ENCODE measurements at places on chromosomes 2 and 18.

GRCh38 chr2:69535817-69536241 lies 98.6 kb upstream of the NFU1 start:
- DNase-seq, result no peak

- no peak for DNase-seq
Measured at GRCh38 chr2:189633392-189633811, 27.9 kb upstream of the ASNSD1 start.

- DNase-seq, result peak; percentile 18
Measured at GRCh38 chr2:133026536-133027177, 356.7 kb upstream of the LYPD1 start.

DNA sequence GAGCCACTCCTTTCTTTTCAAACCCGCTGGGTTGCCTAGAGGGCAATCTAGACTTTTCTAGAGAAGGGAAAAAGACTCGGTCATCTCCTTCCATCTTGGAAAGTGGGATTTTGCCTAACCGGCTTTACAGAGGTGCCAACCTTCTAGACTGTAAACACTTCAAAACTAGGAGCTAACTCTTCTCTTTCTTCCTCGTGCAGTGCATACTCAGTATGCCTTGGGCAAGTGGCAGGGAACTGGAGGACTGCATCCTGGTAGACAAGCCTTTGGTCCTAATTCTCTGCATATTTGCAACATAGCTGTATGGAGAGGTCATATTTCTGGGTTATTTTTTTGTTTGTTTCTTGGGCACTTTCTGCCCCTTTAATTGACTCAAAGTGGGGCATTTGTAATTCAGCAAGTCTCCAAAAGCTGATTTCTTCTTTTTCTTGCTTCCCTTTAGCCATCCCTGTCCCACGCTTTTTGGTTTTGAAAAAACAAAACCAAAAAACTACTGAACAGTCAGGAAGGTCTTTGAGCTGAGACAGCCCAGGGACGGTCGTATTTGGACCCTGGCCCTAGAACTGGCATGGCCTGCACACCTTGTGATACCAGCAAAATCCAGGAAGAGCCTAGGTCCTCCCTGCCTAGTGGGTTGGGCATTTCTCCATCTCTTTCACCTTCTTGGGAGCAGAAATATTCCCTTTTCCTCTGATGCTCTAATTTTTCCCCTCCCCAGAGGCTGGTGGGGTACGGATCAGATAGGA lies 5.8 kb upstream of the GATA6 start:
- DNase-seq, result no peak

- DNase-seq, result no peak
Measured at GRCh38 chr2:127575185-127575765, 39.8 kb downstream of the MYO7B start.

DNA sequence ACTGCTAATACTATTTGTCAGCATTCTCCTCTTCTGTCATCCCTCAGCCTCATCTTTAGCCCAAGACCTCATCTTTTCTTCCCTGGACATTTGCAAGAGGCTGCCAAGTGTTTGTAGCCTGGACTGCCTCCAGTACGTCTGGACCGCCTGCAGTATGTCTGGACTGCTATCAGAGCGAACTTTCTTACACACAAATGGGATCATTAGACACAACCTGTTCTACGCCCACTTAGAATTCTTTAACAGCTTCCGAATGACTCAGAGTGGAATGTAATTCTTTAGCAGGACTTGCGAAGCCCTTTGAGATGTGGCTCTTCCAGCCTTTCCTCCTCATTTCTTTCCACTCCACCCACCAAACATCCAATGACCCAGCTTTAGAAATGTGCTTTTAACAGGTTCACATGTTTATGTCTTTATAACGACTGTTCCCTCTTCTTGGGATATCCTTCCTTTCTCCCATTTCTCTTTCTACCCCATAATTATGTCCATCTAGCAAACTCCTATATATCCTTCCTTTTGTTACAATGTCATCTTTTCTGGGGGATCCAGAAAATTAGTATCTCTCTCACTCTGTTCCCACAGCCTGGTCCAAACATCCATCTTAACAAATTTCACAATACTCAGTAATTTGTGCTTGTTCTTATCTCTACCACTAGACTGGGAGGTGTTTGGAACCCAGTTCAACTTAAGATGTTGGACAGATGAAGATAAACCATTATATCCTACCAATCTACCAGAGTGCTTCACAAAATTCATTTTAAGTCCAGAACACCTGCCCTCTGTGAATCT lies 171.3 kb upstream of the PGAP1 start:
- peak; percentile 95 for DNase-seq

DNA sequence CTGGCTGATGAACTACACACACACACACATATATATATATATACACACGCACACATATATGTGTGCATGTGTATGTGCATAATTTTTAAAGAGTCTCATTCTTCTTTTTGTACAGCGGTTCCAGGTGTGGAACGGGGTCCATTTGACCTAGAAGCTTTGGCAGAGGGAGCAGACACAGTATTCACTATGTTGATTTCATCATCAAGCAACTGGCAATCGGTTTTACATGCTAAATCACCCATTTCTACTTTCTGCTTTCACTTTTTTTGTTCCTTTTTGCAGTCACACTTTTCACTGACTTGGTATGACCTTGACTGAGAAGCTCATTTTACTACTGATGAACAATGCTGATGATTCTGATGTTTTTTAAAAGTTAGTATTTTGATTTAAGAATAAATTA lies 63.0 kb upstream of the PGAP1 start:
- no peak for DNase-seq

DNA sequence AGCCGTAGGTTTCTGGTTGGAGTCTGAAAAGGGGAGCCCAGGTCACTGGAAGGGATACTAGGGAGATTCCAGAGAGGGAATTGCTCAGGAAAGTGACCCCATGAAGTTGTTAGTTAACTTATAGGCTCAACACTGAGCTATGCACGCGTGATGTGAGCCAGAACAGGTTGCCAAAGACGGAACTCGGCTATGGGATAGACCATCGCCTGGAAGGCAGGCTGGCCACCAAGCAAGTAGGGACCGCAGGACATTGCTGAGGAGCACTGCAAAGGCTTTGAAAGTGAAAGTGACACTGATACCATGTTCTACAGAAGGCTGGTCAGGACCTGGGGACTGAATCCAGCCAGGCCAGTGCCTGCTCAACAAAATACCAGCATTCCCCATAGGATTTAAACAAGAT lies 7.3 kb downstream of the FARP2 start:
- DNase-seq, result no peak

GRCh38 chr2:158197940-158198339 lies 96.3 kb downstream of the UPP2 start:
- DNase-seq, result no peak

GRCh38 chr2:188003800-188004199 lies 287.9 kb upstream of the GULP1 start:
- DNase-seq, result no peak

- no peak for DNase-seq
Measured at GRCh38 chr2:4130651-4131050, 427.3 kb downstream of the DCDC2C start.

DNA sequence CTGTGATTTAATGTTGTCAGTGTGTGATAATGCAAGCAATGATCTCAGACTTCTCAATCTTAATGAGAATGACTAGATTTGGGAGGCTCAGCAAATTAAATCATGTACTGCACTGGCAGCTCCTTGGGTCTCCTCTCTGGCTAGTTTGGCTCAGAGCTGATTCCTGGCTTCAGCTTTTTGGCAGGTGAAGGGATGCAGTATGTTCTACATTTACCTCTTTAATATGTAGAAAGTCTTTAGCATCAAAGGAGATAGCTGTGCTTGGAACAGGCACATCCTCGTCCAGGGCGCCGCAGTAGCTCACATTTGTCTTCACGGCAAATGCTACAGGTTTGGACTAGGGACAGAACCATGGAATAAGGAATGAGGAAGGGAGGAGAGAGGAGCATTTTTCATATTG lies 52.4 kb upstream of the ARL5A start:
- DNase-seq, result no peak

- peak; percentile 1 for DNase-seq
Measured at GRCh38 chr2:169184074-169184473, 114.7 kb downstream of the DHRS9 start.

DNA sequence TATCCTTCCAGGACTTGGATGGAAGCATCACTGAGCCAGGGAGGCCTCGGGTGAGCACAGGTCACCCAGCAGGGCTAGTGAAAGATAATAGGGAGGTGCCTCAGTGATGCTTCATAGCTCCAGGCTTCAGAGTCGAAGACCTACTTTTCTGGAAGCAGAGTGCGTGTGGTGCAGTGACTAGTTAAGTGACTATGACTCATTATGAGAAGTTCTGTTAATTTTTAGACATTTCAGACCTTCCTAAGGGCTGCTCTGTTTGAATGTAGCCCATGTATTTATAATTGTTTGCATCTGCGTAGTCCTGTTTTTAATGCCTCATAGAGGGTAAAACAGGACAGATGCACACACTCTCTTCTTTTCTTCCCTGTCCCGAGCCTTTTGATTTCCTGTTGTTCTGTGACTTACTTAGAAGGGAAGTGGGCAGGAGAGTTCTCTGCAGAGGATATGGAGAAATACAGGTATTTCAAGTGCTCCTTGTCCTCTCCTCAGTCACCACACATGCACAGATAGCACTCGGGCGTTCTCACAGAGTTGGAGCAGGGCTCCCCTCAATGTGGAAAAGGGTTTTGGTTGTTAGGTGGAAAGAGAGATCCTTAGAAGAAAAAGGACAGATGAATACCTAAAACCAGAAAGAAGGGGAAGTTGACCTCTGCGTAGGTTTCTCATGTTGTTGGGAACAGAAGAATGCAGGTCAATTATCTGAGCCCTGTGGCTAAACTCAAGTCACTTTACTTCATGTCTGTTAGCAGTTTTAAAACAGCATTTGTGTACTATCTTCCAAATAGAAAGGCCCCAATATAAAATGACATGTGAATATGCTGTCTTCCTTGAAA lies 34.7 kb downstream of the RALB start:
- DNase-seq, result peak; percentile 79

GRCh38 chr2:70733646-70734180 lies 34.3 kb downstream of the ADD2 start:
- DNase-seq, result no peak

DNA sequence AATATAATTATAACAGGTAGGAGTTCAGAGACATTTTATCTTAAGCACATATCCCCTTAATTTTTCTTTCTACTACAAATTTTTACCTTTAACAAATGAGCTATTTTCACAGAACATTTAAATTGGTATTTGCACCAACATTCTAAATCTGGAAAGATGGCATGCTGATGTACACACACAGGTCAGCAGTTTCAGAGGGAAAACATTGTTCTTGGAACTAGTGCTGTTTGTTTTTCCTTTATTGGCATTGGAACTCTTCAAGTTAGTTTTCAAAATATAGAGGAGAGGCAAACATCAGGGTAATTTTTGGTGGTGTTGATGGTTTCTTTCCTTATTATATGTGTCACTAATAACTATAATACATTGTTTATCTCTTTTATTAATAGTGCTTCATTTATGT lies 155.3 kb downstream of the PHLPP1 start:
- no peak for DNase-seq

DNA sequence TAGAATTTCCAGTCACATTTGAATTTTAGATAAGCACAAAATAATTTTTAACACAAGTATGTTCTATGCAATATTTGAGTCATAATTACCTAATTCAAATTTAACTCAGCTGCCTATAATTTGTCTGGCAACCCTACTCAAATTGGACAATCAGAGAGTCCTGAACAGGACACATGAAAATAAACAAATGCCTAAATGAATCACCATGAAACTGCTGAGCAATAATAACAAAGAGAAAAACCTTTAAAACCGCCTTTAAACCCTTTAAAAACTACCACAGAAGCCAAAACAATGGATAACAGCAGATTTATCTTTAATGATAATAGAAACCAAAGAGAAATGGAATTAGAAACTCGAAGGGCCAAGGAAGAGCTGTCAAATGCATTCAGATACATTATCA lies 39.5 kb downstream of the ARL4C start:
- peak; percentile 41 for DNase-seq

- no peak for DNase-seq
Measured at GRCh38 chr2:78992807-78993517, 32.5 kb upstream of the REG3G start.

- DNase-seq, result no peak
Measured at GRCh38 chr2:208718828-208719227, 312.2 kb downstream of the PTH2R start.

- no peak for DNase-seq
Measured at GRCh38 chr18:46393230-46393629, 263.8 kb downstream of the LOXHD1 start.

GRCh38 chr2:238505119-238505891 lies 78.6 kb downstream of the ASB1 start:
- DNase-seq, result no peak

- DNase-seq, result no peak
Measured at GRCh38 chr2:175462246-175462645, 280.7 kb upstream of the ATP5MC3 start.

DNA sequence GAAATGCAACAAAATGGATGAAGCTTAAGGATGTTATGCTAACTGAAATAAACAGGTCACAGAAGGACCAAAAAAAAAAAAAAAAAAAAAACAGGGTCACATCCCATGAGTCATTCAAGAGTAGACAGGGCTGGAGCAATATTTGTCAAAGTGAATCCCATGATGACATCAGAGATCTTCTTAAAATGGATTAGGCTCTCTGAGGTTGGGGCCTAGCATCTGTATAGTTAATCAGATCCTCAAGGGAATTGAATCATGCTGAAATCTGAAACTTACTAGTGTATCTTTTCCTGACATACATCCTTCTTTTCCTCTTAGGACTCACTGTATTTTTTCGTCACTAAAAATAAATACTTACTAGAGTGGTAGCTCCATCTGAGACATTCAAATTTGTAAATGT lies 380.6 kb upstream of the NXPH2 start:
- no peak for DNase-seq

GRCh38 chr2:74831693-74832530 lies 2.0 kb upstream of the HK2 start:
- no peak for DNase-seq

- DNase-seq, result no peak
Measured at GRCh38 chr2:145058457-145058856, 538.5 kb upstream of the ZEB2 start.

- DNase-seq, result no peak
Measured at GRCh38 chr18:24841536-24841935, 381.1 kb downstream of the HRH4 start.

DNA sequence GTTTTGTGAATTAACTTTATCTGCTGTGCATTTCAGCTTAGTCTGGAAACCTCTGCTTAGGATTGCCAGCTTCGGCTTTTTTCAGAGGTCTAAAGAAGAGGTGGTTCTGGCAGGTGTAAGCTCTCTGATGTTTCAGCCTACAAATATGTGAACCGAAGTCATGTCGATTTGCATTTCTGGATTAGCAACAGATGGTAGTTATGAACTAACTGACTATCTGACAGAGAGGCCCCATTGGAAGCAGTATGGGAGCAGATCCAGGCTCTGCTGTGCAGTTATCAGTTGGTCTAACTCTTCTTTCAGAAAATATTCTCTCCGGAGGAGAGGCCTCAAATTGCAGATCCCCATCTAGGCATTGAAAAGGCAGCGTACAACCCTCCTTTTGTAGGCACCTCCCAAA lies 32.7 kb upstream of the SPRED2 start:
- DNase-seq, result no peak

DNA sequence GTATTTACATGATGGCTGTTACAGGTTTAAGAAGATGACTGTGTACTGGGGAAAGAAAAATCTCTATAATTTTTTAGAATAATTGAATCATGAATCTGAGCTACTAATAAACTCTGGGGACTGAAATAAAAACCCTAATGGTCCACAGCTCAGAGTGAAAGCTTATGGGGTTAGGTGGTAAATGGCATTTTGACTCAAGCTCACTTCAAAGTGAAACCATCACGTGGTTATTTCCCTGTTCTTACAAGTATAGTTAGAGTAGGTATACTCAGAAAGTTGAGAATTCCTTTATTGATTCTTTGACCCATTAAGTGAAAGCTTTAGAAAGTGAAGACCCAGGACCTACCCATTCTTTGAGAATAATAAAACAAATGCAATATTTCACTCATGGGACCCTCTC lies 626.2 kb upstream of the SETBP1 start:
- no peak for DNase-seq

All from astrocyte of the spinal cord (primary cell).